Stimulated activated CD8-positive, alpha-beta memory T cell treated with anti-CD3 and anti-CD28 coated beads, Interleukin-7, amount 100 ng/mL, for 24 hours (primary cell): ENCODE measurements at places on chromosomes 1 and 21.
A peak's percentile ranks its signal among the peaks of the same experiment; 100 is the strongest.

DNA sequence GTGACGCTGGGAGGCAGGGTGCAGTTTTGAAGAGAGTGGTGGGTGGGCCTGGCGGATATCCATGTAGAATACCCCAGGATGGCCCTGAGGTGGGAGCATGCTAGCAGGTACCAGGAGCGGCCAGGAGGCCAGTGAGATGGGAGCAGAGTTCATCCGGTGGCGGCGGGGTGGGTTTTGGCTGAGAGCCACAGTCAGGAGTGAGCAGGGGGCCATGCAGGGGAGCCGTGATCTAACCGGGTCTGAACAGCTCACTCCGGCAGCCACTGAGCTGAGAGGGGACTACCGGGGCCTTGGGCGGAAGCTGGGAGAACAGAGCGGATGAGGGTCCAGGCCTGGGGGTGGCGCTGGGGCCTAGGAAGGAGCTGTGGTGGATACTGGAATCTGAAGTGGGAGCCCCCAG is 47.6 kb upstream of the LRP8 start:
- DNase-seq, result no peak

DNA sequence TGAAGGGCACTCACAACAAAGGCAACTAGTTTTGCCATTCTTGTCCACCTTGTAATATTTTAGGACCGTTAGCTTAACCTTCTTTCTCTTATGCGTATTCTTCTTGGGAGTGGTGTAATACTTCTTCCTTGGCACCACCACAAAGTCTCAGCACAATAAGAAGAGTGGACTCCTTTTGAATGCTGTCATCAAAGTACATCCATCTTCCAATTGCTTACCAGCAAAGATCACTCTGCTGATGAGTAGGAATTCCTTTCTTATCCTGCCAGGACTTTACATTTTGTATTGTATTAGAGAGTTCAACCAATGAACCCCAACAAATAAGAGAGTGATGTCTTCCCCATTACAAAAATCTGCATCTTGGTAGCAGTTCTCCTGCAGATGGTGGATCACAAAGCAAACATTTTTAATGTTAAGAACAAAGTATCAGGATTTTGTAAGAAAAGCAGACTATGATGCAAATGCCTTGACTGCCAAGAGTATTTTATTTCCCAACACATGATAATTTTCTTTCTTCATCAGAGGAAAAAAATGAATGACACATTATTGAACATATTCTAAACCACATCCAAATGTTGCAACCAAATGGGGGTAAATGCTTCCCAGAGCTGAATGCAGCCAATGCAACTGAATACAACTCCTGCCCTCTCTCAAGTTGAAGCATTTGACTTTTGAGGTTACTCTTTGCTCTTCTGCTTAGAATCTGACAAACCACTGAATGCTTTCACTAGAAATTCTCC is 5.1 kb upstream of the ARNT start:
- DNase-seq, result no peak

GRCh38 chr1:59480188-59480888 is 183.4 kb downstream of the FGGY start:
- no peak for DNase-seq

DNA sequence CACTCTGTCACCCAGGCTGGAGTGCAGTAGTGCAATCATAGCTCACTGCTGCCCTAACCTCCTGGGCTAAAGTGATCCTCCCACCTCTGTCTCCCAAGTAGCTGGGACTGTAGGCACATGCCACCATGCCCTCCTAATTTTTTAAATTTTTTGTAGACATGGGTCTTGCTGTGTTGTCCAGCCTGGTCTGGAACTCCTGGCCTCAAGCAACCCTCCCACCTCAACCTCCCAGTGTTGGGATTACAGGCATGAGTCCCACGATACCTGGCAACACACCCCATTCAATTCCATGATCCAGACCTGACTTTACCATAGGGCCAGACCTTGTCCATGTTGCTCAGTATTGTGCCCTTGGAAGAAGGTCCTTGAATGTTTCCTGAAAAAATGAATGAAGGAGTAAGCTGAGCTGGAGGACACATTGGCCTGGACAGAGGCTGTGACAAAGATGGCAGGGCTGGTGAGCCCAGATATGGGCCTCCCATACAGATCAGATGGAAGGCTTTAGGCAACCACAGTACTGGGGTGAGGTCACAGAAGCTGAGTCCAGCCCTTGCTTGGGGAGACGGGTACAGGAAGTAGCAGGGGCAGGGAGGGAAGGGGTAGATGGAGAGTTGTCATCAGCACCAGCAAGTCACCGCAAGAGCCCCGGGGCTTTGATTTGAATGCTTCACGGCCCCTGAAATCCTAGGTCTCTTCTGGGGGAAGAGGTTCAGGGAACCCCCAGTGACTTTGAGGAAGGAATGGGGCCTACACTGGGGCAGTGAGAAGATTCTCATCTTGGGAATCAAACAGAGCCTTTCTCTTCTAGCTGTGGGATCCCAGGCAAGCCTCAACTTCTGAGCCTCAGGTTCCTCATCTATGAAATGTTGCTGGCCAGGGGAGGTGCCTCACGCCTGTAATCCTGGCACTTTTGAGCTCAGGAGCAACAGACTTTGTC is 40.1 kb upstream of the DMBX1 start:
- DNase-seq, result no peak

- DNase-seq, result no peak
Measured at GRCh38 chr1:72117621-72118020, 164.7 kb downstream of the NEGR1 start.

- DNase-seq, result no peak
Measured at GRCh38 chr1:170254371-170254770, 108.6 kb downstream of the NTMT2 start.

DNA sequence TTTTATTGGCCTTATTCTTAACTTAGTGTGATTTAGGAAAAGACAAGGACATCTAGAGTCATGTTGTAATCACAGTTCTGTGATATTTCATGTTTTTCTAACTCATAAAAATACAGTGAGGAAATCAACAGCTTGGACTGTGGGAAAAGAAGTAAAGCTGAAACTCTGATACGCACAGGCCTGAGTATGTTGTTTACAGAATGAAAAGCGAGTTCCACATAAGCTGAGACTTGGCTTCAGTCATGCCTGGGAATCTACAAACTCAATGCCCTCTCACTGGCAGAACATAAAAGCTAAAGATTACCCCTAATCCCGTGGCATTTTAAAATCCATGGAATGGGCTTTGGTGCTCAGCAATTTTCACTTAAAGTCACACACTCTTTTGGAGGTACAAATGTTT is 23.6 kb upstream of the ATP5PO start:
- DNase-seq, result no peak

GRCh38 chr1:93588206-93588605 is 93.4 kb downstream of the BCAR3 start:
- no peak for DNase-seq

GRCh38 chr1:219143735-219144134 is 29.9 kb upstream of the LYPLAL1 start:
- no peak for DNase-seq

DNA sequence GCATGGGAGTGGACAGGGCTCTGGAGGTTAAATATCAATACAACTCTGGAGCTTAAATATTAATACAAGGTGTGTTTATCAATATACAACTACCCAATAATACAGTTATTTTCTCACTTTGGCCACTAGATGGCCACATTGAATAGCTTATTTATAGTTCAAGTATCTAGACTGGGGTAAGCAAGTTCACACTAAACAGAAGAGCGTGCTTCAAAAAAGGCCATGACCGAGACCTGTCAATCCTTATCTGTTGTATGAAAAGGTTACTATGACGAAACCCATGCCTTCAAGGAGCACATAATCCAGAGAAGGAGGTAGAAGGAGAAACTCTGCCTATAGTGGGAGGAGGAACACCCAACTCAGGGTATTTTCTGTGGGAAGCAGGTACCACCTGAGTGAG is 29.1 kb downstream of the CHML start:
- no peak for DNase-seq

DNA sequence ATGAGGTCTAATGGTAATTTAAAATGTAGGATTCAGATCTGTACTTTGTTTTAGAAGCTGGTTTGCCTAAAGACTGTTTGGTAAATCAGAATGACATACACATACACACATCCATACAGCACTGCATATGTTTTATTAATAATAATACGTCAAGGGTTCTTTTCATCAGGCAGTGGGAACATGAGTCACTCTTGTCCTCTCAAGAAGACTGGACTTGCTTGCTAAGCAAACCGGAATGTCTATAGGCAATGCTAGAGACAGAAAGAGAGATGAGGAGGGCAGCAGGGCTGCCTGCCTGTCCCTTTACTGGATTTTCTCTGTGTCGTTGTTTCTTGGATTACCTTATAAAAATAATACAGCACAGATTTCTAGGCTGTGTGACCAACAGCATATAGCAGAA is 119.1 kb upstream of the GALNT2 start:
- DNase-seq, result no peak

DNA sequence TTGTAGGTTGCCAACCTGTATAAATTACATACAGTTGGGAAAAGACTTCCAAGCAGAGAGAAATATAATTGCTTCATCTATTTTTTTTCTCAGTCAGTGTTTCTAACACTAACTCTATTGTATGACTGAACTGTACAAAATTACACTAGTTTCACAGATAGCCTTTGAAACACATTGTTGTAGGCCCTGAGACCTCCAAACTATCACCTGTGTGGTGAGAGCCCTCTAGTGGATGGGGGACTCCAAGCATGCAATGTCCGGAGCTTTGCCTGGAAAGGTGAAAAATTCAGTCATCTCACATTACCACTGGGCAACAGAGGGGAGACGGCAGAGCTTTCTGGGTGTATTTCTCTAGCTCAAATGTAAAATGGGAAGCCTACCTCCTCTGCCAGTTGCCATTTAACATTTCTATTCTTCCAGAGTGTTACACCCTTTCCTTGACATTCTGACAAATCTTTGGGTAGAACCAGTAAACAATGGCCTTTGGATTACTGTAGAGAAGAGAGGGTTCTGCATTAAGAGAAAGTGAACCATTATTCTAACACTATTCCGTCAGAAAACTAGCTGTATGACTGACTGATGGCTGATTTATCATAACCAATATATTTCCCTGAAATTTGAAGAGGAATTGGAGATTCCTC is 212.2 kb downstream of the LYPLAL1 start:
- DNase-seq, result peak; percentile 4

DNA sequence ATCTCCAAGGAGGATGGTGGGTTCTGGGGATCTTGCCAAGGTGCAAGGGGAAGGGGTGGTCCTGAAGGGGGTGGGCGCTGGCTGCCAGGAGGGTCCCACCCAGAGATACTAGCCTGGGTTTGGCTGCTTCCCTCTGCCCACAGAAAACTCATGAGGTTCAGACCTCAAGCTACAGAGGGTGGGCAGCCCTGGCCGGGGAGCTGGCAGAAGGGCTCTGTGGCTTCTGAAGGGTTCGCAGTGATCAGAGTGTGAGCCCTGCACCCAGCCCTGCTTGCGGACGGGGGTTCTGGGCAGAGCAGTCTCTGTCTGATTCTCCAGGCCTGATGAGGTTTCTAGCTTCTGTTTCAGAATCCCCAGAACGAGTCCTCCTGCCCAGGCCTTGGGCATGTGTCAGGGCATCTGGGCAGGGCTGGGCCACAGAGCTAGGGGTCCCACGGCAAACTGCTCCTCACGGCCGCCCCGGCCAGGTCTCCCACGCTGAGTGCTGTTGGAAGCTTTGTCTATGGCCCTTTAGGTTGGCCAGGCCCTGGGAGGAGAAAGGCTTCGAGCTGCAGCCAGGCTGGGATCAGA is 635 bp upstream of the MMEL1 start:
- DNase-seq, result no peak

DNA sequence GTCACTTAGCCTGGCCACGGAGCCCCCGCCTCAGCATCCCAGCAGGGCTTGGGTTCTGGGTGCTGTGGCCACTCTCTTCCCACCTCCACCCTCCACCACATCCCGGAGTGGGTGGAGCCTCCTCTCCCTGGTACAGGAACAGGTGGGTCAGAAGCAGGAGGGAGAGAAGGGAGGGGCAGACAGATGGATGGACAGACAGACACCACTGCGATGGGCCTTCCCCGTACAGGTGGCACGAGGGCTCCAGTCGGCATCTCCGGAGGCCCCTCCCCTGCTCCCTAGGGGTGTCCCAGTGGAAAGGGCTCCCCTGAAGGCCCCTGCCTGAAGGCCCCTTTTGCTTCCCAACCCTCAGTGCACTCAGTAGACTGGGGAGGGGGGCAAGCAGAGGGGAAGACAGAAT is 96.9 kb upstream of the TARDBP start:
- no peak for DNase-seq

- no peak for DNase-seq
Measured at GRCh38 chr1:116844775-116845174, 64.9 kb upstream of the PTGFRN start.

GRCh38 chr1:16925635-16926490 is 4.1 kb downstream of the CROCC start:
- no peak for DNase-seq

- no peak for DNase-seq
Measured at GRCh38 chr21:42837421-42838211, 41.7 kb downstream of the WDR4 start.

GRCh38 chr1:24897263-24898151 is 32.6 kb downstream of the RUNX3 start:
- no peak for DNase-seq

- DNase-seq, result no peak
Measured at GRCh38 chr21:32413697-32414578, 1.4 kb downstream of the EVA1C start.

- DNase-seq, result no peak
Measured at GRCh38 chr1:247966532-247967204, 1.6 kb downstream of the OR2AK2 start.

- DNase-seq, result no peak
Measured at GRCh38 chr1:150999926-151000325, 6.8 kb downstream of the MINDY1 start.

DNA sequence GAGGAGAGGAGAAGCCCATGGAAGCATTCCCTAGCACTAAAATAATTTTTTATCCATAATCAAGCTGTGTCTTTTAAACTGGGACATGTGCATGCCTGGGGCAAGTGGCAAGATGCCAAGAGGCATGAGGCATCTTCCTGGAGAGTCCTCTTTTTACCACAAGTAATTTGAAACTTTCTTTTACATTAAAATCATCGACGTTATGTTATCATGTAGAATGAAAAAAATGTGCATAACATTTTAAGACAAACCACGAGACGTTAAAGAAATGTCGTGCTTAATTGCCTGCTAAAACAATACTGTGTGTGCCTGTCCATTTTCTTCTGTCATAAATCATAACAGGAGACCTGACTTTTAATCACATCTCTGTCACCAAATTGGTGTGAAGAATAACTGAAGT is 1.5 kb downstream of the STYXL2 start:
- DNase-seq, result no peak

GRCh38 chr1:94974241-94974640 is 47.3 kb upstream of the CNN3 start:
- no peak for DNase-seq

DNA sequence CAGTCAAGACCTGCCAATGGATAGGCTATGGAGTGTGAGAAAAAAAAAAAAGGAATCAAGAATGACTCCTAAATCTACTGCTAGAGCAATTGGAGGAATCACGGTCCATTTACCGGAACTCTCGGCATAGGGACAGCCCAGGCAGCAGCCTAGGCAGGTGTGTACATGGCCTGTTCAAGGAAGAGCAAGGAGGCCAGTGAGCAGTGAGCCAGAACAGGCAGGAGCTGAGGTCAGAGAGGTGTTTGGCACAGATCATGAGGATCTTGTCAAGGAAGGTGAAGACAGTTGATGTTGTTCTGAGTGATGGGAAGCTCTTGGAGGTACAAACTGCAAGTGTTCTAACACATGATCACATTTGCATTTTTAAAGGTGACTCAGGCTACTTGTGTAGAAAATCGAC is 40.6 kb upstream of the HHAT start:
- DNase-seq, result no peak
